ENCODE measurements at places on chromosomes 13 and 19.

- peaks cover 14% of the 10 kb centered on the region for H3K4me1 ChIP-seq
- peaks cover 3% of the 10 kb centered on the region for H3K36me3 ChIP-seq
- DNase-seq, result no peak
- H3K27ac ChIP-seq, result no peak overlapping the region
- H3K27me3 ChIP-seq, result no peaks in the 10 kb centered on the region
Measured at GRCh38 chr13:95106562-95106961, 194.7 kb downstream of the ABCC4 start.

DNA sequence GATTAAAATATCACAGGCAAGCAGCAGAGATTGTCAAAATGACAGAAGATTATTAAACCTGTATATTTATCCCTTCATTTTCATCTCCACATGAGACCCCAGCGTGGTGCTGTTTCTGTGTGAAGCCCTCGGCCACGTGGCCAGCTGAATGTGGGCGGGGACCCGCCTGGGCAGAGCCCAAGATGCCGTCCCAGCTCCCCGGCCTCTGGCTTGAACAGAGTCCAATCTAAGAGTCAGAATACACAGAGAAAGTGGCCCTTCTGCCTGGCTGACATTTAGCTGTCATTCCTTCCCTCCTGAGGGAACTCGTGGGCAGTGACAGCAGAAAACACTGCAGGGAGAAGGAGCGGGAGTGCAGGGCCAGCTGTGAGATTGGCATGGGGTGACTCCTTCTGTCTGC, 34.9 kb upstream of the UQCRFS1 start:
- H3K36me3 ChIP-seq, result no peaks in the 10 kb centered on the region
- H3K4me3 ChIP-seq, result no peak overlapping the region
- H3K27ac ChIP-seq, result no peak overlapping the region
- no peaks in the 10 kb centered on the region for H3K4me1 ChIP-seq

DNA sequence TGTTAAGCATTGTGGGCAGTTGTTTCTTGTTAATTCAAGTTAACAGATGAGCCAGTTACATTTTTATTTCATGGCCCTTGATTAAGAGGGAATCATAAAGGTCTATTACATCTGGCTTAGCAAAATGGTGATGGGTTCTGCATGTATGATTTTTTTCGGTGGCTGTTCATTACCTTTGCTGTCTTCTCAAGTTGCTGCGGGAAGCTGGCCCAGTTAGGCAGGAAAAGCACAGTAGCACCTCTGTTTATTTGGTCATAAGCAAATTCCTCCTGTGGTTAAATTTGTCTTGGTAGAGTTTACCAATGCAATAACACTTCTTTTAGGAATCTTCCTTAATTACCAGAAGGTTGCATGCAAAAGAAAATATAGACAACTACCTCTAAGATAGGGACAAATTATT, 104.5 kb downstream of the FRY start:
- no peak overlapping the region for H3K27ac ChIP-seq
- no peak for DNase-seq
- no peaks in the 10 kb centered on the region for H3K27me3 ChIP-seq
- no peaks in the 10 kb centered on the region for H3K36me3 ChIP-seq

DNA sequence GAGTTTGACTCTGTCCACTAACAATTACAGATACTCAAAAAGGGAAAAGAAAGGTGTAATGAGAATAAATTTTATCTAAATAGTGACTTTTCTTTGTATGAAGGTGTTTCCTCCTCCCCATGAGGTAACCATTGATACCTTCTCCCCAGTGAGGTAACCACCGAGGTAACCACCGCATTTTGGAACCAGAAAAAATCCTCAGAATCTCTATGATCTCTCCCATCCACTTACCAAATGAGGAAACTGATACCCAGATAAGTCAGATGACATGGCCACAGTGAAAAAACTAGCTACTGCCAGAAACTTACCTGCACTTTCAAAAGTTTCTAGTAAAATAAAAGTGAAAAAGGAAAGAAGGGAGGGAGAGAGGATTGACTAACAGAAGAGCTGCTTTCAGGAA, 124.0 kb upstream of the FNDC3A start:
- no peaks in the 10 kb centered on the region for H3K27me3 ChIP-seq
- H3K27ac ChIP-seq, result no peak overlapping the region
- H3K4me1 ChIP-seq, result no peaks in the 10 kb centered on the region
- no peaks in the 10 kb centered on the region for H3K36me3 ChIP-seq

DNA sequence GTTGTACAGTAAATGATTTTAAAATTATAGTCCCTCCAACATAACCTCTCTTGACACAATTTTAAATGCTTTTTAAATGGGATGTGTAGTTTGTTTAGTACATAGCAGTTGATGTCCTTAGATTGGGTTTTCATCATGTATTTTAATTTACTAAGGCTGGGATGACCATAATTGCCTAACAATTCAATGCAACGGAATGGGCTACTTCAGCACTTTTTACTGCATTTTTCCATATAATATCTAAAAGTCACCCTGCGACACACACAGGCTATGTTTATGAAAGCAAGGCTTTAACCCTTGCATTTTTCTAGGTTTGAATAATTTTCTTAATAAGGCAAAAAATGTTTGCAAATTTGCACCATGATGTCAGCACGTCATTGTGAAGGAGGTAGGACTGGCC, 321.0 kb downstream of the DLEU7 start:
- H3K27ac ChIP-seq, result no peak overlapping the region
- H3K4me3 ChIP-seq, result no peak overlapping the region
- H3K27me3 ChIP-seq, result no peaks in the 10 kb centered on the region

DNA sequence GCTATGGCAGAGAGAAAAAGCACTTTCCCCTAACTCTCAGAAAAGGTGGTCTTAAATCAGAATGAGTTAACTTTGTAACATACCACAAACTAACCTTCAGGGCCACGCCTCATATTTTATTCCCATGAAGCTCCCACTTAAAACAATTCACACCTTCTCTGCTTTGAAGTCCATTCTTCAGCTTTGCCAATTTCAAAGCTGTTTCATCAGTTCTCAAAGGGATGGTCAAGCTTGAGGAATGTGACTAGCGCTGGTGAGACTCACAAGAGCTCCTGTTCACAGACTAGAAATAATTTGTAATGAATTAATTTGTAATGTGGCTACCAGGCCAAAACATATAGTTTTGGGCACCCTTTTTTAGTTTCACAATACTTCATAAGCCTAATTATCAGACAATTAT, 68.2 kb downstream of the STK24 start:
- no peaks in the 10 kb centered on the region for H3K27me3 ChIP-seq
- no peaks in the 10 kb centered on the region for H3K36me3 ChIP-seq
- H3K4me3 ChIP-seq, result no peak overlapping the region
- no peak overlapping the region for H3K27ac ChIP-seq
- no peak for DNase-seq

DNA sequence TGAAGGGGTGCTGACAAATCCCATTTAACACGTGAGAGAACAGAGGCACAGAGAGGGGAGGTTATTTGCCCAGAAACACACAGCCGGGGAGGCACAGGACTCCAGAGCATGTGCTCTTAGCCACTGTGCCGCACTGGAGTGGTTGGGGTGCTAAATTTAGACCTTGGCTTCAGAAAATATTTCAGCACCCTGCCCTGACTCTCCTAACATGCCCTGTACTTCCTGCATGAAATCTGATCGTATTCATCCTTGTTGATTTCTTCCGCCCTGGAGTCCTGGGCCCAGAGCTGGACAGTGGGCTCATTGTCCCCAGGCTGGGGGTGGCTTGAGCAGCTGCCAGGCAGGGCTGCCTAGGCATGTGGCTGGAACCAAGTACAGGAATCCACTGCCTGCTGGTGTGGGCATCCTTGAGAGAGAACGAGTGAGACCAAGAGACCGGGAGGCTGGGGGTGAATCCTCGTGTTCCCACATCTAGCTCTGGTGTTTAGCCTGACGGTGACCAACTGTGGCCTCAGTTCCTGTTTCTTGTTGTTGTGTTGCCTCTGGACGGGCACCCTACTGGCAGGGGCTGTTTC, 5.3 kb downstream of the SLC27A1 start:
- H3K27ac ChIP-seq, result no peak overlapping the region
- DNase-seq, result no peak
- H3K27me3 ChIP-seq, result peaks cover 11% of the 10 kb centered on the region

DNA sequence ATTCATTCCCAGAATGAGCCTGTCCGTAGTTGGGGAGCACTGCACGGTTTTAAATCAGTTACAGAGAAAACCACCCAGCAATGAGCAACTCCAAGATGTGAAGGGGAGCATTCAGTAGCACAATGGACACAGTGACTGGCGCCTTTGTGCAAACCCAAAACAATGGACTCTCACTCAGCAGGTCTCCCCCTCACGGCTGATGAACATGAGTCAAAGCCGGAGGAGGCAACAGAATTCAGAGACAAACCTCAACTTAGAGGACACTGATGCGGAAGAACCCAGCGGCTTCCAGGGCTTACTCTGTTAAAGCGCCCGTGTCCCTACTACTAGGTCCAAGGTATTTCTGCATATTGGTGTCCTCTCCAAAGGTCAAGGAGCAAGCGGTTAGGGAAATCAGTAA, 17.7 kb downstream of the PLEKHF1 start:
- H3K36me3 ChIP-seq, result no peaks in the 10 kb centered on the region
- no peaks in the 10 kb centered on the region for H3K27me3 ChIP-seq
- DNase-seq, result peak; percentile 81
- no peak overlapping the region for H3K4me3 ChIP-seq
- no peak overlapping the region for H3K27ac ChIP-seq

- no peaks in the 10 kb centered on the region for H3K27me3 ChIP-seq
- H3K36me3 ChIP-seq, result no peaks in the 10 kb centered on the region
- H3K4me3 ChIP-seq, result no peak overlapping the region
- DNase-seq, result no peak
Measured at GRCh38 chr13:30504081-30504480, 38.3 kb upstream of the HMGB1 start.

DNA sequence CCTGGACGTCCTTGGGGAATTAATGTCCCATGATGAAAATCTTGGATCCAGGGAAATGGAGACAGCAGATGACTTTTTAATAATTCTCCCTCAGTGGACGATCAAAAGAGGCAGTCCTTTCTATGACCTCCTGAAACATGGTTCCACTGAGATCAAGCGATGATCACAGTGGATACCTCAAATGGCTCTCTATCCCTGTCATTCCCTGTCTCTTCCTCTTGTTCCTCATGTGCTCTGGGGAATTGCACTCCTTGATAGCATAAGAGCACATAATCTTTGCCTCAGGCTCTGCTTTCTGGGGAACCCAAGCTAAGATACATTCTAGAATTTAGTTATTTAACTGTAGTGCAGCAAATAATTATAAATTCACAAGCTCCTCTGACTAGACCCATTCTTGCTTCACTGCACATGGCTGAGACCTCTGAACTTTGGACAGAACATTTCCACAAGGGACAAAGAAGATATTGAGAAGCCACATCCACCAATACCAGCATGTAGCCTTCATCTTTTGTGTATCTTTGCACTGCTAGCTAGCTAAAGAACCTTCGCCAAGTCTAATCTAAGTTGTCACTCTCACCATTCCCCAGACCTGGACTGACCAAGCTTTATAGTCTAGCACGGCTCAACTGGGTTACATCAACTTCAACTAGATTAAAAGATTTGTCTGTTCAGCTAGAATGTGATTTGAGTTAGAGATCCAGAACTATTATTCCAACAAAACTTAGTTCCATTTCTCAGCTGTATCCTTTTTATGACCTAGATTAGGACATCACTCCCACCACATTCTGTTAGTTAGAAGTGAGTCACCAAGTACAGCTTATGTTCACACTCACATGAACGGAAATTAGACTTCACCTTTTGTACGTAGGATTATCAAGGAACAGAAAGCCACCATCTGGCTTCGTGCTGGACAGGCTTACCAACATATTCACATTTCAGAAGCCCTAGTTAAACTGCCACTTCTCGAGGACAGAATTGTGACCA, 142.7 kb downstream of the SUCLA2 start:
- H3K36me3 ChIP-seq, result no peaks in the 10 kb centered on the region
- no peaks in the 10 kb centered on the region for H3K4me1 ChIP-seq
- H3K27me3 ChIP-seq, result no peaks in the 10 kb centered on the region

- DNase-seq, result peak; percentile 75
- no peaks in the 10 kb centered on the region for H3K36me3 ChIP-seq
- peaks cover 30% of the 10 kb centered on the region for H3K4me1 ChIP-seq
- H3K27me3 ChIP-seq, result peaks cover 70% of the 10 kb centered on the region
Measured at GRCh38 chr19:30222428-30222873, 149.7 kb upstream of the ZNF536 start.

DNA sequence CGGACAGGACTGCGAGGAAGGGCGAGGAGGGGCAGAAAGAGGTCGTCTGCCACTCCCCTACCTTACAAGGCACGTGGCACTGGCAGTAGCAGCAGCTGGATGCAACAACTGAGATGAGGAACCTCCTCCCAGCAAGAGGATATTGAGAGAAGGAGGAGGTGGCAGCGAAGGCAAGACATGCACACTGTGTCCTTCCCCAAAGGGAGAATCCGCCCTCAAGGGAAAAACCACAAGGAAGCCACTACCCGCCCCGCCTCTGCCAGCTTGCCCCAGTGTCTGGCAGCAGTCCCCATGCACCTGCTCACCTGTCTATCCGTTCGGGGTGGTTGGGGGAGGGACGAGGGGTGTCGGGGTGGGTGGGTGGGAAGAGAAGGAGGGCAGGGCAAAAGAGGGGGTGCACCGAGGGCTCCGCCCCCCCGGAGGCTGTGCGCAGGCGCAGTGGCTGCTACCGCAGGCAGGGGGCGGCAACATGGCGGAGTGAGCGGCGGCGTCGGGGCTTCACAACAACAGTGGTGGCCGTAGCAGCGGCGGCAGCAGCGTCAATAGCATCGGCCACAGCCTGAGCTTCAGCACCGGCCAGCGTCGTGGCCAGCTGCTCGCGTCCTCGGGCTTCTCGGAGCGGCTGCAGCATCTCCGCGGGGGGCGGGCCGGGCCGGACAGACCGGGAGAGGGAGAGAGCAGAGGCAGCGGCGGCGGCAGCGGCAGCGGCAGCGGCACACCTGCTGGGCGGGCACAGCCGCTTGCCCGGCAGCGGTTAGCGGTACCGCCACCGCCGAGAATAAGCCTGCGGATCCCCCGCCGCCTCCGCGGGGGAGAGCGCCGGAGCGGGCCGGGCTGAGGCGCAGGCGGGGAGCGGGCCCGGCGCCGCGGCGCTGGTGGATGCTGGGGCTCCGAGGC, at the start of gene NBEA:
Gene NBEA (plus strand): TSS at position 436 of the 897 bp plus-strand sequence. CDS start 551 bp downstream, outside the sequence.
- no peaks in the 10 kb centered on the region for H3K27me3 ChIP-seq
- peak; percentile 94 for DNase-seq
- peaks cover 34% of the 10 kb centered on the region for H3K4me1 ChIP-seq
- peak within 1 kb of the TSS; percentile 93 for H3K4me3 ChIP-seq
- H3K27ac ChIP-seq, result peak within 1 kb of the TSS; percentile 92

GRCh38 chr19:34985249-34986022, 14.7 kb upstream of the GRAMD1A start:
- no peaks in the 10 kb centered on the region for H3K27me3 ChIP-seq
- peaks cover 8% of the 10 kb centered on the region for H3K4me1 ChIP-seq
- H3K36me3 ChIP-seq, result no peaks in the 10 kb centered on the region
- H3K27ac ChIP-seq, result no peak overlapping the region

DNA sequence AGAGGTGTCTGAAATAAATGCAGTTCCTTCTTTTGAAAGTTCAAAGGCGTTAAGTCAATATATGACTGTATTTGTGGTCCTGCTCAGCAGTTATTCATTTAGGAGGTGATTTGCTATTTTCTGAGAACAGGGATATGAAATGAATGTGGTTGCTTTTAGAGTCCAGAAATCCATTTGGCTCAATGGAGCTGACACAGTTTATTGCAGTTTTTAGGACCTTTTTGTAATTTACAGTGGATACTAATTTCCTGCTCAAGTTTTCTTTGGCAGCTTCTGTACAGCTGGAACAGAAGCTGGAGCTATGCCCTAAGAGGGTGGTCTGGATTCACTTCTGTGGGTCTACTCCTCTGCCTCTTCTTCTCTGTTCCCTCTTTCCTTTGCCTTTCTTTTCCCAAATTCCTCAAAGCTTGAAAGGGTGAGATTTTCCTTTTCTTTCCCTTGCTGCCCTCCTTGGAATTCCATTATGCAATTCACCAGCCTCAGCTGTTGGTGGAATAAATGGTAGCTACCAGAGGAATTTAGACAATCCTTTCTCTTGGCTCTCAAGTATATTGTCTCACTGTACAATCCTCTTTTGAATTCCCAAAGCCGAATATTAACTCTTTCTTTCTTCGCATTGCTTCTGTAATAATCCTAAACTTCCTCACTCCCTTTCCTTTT, 39.9 kb downstream of the ITGBL1 start:
- peaks cover 4% of the 10 kb centered on the region for H3K4me1 ChIP-seq
- no peaks in the 10 kb centered on the region for H3K36me3 ChIP-seq
- DNase-seq, result peak; percentile 34
- no peak overlapping the region for H3K27ac ChIP-seq

Measured in neural progenitor cell (in vitro differentiated cells).